ENCODE measurements at places on chromosomes 4 and X.

DNA sequence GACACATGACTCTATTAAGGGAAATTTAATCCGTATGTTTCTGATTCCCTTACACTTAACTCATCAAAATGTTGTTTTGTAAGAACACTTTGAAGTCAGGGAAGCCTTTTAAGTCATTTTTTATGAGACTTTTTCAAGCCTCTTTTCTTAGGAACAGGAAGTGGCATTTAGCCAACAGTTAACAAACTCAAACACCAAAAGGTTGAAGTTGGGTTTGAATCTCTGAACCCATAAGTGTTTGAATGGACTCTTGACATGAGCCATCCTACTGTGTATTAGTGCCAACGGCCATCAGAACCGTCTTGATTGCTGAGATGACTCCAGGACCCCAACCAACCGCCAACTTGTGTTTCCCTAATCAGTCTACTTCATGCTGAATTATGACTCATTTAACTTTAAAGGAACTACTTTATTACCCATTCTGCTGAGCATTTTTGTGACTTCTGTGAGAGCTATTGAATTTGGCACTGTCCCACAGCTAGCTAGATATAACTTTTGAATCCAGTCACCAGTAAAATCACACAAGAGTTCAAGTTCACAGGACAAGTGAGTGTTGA lies 209.1 kb upstream of the FAT1 start:
- DNase-seq = no peak

GRCh38 chr4:169103966-169104412 lies 93.9 kb upstream of the CBR4 start:
- no peak for DNase-seq

DNA sequence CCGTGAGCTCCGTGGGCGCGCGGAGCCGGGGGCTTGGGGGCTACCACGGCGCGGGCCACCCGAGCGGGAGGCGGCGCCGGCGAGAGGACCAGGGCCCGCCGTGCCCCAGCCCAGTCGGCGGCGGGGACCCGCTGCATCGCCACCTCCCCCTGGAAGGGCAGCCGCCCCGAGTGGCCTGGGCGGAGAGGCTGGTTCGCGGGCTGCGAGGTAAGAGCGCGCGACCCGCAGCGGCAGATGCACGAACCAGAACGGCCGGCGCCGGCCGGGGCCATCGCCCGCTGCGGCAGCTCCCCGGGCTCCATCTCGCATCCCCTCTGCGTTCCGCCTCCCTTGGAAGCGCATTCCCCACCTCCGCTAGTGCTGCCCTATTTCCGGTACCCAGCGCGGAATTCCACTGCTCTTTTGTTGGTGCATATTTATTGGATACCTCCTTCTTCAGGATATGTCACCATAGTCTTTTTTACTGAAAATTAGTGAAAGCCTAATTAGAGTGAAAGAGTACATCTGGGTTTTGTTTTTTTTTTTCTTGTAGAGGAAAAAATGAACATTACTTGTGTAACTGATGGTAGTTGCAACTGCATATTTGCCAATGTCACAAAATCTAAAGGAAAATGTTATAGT lies 797 bp downstream of the PKD2 start:
- DNase-seq = peak; percentile 34

GRCh38 chrX:154649503-154650220 lies 3.7 kb downstream of the CTAG2 start:
- no peak for DNase-seq

- DNase-seq = no peak
Observed at GRCh38 chrX:24405959-24406358, 45.5 kb downstream of the SUPT20HL1 start.

DNA sequence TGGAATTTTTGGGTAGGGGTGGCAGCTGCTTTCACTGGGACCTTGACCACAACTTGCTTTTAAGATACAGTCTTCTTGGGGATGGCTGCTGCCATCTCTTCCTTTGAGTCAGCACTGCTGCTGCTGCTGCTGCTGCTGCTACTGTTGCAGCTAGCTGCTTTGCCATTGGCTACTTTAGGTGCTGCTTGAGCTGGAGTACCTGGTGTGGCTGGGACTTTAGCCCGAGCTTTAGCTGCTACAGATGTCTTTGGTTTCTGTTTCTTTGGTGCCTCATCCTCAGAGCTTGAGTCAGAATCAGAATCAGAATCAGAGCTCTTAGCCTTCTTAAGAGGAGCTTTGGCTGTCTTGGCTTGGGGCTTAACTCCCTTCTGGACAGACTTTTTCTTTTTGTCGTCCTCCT lies 52.2 kb downstream of the FAM9B start:
- no peak for DNase-seq

GRCh38 chrX:149829751-149830191 lies 48.0 kb downstream of the MAGEA9 start:
- no peak for DNase-seq

DNA sequence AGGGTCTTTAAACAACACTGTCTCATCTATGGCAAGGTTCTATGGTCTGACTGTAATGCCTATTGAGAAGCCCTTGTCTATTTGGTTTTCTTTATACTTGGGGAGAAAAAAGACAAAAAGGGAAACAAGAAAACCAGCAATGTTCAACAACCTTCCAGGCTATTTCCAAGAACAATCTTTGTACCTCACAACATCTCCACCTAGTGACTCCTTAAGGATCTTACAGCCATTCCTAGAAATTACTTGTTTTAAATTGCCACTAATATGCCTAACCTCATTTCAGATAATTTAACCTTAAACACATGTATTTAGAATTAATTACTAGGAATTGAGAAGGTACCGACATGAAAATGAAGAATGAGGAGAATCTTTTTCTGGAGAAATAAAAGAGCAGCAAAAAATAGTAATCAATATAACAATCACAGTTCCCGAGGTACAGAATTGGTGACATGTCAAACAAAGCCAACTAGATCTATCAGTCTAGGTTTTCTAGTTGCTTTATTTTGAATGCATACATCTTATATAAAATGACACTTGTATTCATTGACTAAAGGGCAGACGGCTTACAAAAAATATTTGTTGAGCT lies 1.6 kb upstream of the RBM46 start:
- no peak for DNase-seq

GRCh38 chr4:185384930-185385331 lies 10.8 kb downstream of the LRP2BP start:
- no peak for DNase-seq

- no peak for DNase-seq
Observed at GRCh38 chr4:89954906-89955695, 60.4 kb downstream of the MMRN1 start.

DNA sequence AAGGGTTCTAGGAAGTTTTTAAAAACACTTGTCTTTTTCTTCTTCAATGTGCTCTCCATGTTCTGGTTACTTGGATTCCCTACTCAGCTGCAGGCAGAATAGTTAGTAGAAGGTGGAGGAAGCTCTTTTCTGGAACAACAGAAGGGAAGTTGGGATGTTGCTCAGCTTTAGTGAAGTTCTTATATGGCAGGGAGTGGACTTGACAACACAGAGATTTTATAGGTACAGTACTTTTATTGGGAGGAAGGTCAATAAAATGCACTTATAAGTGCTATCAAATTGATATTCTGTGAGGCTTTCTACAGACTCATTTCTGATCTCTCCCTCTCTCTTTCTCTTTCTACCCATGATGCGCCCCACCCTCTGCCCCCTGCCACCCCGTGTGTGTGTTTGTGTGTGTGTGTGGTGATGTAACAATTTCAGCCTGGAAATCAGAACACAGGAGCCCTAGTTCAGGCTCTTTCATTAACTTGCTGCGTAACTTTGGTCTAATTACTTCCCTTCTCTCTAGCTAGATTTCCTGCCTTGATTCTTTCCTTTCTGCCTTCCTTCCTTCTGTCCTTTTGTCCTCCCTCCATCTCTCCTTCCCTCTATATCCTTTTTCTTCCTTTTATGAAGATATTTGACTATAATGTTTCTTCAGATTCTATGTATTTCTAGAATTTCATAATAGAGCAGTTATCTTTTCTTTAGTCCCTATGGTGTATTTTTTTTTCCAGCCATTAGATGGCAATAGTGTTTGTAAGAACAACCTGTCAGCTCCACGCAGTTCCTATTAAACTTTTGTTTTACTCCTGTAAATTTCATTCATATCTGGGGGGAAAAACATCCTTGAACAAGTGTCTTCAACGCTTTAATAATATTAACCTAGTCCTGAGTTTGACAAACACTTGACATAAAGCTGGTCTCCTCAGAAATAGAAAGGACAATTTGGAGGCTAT lies 37.1 kb downstream of the HEPH start:
- no peak for DNase-seq
